ENCODE measurements at places on chromosomes 13 and 19.
A peak's percentile ranks its signal among the peaks of the same experiment; 100 is the strongest.

DNA sequence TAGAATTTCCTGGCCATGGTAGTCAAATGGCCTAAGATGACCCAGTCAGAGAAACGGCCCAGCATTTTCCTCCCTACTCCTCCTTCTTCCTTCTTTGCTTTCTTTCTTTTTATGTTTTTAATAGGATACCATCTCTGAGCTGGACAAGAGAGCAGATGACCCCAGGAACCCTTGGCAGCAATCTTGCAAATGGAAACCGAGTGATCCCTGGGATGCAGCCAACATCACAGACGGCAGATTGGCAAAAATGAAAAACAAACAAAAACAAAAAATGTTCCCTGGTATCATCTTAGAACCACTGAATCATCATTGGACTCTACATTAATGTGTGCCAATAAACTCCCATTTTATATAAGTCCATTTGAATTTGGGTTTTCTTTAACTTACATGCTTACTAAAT, 424.4 kb downstream of the FGF14 start:
- no peak for DNase-seq

DNA sequence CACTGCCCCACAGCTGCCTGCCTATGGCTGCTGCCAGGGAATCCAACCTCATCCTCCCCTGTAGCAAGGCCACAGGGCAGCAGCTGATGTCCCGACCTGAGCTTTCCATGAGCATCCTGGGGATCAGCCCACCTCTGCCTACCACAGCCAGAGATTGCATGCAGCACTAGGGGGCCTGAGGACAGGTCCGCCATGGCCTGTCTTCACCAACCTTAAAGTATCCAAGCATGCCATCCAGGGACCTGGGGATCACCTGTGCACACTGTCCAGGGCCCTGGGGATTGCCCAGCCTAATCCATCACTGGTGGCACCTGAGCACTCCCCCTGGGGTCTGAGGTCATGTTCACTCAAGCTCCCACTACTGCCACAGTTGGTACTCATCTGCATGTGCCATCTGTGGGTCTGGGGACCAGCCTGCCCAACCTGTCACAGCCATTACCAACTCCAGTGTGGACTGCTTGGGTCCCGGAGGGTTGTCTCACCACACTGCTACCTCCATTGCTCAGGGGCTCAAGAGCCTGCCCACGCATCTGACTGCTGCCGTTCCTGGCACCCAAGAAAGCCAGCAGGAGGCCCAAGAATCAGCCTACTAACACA, 53.0 kb downstream of the KCTD15 start:
- no peak for DNase-seq

- peak; percentile 25 for DNase-seq
These were observed 724.9 kb upstream of the MIR17HG start for GRCh38 chr13:90622541-90622940.

DNA sequence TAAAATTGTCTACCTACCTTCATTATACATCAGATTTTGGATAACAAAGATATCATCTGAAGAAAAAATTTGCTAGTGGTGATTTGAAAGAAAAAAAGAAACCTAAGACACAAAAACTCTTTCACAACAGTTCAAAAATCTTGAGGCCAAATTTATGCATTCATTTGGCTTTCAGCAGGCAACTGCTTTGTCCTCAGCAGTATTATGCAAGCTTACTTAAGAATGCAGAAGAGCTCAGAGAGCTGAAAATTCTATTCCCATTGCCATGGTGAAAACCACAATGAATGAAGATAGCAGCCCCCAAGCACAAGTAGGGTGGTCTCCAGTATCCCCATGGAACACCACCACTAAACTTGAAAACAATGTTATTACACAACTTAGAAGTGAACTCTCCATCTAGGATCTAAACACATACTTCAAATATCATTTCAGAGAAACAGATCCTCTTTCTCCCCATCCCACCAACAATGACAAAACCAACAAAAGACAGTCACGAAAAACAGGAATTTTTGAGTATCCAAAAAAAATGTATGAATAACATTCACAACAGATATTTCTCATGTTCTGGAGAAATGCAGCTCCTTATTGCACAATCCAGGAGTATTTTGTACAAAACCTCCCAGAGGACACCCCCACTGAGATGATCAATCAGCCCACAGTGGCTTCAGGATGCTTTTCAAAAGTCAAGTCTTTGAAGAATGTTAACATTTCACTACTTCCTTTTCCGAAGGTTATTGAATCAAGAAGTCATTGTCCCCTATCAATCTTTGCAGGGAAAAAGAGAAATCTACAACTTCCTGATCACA, 192.7 kb downstream of the LHFPL6 start:
- DNase-seq: peak; percentile 33

GRCh38 chr19:45901432-45901911, 941 bp downstream of the MYPOP start:
- DNase-seq: no peak

DNA sequence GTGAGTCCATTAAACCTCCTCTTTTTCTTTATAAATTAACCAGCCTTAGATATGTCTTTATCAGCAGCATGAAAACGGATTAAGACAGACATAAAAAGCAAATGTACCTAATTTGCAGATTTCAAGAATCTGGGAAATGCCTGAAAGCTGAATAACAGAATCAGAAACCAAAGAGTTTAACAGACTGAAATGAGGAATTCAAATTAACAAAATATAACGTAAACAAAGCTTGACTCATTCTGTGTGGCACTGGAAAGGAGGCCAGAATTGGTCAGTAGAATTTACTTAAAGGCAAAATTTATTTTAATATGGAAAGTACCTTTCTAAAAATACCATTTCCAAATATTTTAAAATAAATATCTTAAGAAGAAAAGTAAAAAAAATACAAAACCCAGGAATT, 540.6 kb upstream of the HTR2A start:
- DNase-seq: peak; percentile 67

DNA sequence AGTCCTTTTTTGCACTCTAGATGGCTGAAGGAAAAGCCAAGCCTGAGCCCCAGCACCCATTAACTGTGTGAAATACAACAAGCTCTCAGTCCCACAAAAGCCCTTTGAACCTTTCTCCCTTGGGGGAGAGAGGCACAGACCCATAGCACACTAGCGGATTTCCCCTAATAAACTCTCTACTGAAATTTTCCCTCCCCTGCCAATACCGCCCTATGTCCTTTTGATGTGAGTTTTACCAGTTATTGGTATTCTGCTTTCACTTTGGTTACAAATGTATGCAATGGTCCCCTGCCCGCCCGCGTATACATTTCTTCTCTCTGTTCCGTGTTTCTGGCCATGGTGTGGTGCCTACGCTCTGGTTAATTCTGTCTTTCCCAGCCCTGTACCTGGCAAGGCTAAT, 54.0 kb upstream of the MYO16 start:
- DNase-seq: no peak

GRCh38 chr19:55640577-55641425, at the start of gene ZNF580:
Gene ZNF580 (plus strand): TSS chr19:55641002. CDS start chr19:55642509, 1,507 bp downstream.
- DNase-seq: no peak

DNA sequence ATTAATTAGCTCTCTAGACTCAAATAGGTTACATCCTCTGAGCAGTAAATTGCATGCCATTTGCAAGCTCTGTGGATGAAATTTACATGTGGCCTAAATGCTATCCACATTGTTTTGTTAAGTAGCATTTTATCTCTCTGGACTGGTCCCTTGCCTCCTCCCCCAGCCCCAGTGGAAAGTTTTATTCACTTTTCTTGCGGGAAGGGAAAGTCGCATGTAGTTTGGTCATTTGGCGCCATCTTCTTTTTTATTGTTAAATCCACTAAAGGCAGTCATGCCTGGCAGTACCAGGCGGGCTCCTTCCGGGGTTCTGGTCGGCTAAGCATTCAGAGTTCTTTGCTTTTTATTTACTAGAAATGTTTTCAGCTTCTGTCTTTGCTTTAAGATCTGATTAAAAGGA, 188.7 kb downstream of the TM9SF2 start:
- DNase-seq: no peak

GRCh38 chr13:93183302-93183701, 43.3 kb upstream of the GPC6 start:
- DNase-seq: no peak

- no peak for DNase-seq
These were observed 24.1 kb downstream of the IGFL3 start for GRCh38 chr19:46100344-46100743.

DNA sequence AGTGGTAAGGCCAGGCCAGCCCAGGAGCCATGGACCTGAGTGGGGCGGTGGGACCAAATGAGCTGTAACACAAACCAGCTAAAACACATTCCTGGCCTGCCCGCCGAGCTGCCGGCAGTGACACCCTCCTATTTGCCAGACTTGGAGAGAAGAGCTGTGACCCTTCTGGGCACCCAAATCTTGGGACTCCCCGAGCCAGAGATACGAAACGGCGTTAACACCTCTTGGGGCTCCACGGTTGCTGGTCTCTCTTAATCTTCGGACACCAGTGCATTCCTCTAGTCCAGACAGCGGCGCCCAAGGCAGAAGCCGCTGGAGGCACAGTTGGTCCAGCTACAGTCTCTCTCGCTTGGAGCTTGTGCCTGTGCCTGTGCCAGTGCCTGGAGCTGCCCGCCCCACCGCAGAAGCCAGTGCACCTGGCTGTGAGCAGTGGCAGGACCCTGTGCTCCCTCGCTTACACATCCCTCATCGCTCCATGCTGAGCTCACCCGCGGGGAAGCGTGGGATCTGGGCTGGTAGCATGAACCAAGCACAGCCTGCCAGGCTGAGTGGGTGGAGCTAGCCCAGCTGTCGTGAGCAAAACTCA, 147.2 kb upstream of the KLHL1 start:
- no peak for DNase-seq

- DNase-seq: no peak
These were observed 736 bp downstream of the GPI start for GRCh38 chr19:34365463-34366401.

- DNase-seq: no peak
These were observed 318.4 kb upstream of the OBI1 start for GRCh38 chr13:78977311-78977710.

- no peak for DNase-seq
These were observed 1.4 kb upstream of the CACNG7 start for GRCh38 chr19:53907690-53908089.

DNA sequence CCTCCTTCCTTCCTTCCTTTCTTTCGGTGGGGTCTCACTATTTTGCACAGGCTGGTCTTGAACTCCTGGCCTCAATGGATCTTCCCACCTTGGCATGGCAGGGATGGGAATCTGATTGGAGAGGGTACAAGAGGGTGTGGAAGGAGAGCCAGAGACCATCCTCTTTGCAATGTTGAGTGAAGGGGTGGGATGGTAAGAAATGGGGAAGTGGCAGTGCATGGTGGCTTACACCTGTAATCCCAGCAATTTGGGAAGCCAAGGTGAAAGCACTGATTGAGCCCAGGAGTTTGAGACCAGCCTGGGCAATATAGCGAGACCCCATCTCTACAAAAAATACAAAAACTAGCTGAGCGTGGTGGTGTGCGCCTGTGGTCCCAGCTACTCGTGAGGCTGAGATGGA, 5.5 kb downstream of the BLOC1S3 start:
- DNase-seq: no peak

DNA sequence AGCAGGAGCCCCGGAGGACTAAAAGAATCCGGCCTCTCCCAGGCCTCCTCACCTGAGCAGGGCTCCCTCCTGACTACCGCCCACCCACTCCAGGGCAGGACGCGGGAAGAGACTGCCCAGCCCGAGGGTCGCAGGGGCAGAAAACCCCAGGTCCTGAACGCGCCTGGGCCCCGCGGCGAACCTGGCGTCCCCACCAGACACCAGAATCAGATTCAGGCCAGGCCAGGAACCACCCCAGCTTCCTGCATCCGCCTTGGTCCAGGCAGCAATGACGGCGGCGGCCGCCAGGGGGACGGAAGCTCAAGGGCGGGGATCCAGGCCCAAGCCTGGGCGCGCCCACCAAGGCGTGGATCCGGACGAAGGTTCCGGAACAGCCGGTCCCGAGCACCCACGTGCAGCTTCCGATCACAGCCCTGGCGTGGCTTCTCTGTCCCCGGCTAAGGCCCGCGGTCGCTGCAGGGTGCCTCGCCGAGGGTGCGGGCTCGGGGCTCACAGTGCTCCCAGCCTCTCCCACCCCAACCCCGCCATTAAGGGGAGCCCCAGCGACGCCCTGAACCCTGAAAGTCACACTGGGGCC, 3.6 kb downstream of the LGALS7 start:
- DNase-seq: no peak

- no peak for DNase-seq
These were observed 18.7 kb upstream of the CRYL1 start for GRCh38 chr13:20544201-20544923.

DNA sequence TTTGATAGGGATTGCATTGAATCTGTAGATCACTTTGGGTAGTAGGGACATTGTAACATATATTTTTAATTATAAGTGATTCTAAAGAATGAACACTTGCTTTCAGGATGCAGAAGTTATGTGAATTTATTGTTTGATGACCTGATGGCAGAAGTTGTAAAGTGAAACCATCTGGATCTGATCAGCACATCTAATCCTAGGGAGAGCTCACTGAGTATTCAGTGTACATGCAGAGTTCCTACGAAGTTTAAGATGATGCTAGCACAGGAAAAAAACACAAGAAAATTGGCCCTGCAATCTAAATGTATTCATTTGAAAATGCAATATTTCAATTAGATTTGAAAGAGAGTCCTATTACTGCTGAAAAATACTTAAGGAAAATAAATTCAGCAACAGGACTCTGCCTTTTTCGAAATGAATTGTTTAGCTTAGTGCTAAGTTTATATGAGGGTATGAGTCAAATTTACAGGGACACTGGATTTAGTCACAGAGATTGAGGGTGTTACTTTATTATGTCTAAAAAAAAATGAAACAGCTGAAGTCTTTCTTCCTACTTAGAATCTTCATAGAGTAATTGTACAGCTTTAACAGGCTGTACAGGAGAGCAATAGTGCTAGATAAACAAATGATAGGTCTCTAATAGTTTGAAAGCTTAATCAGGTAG, 385.7 kb downstream of the DCT start:
- DNase-seq: no peak

- no peak for DNase-seq
These were observed 19.2 kb downstream of the ADGRE1 start for GRCh38 chr19:6906559-6907060.

- DNase-seq: no peak
These were observed 84.8 kb downstream of the SIPA1L3 start for GRCh38 chr19:37991841-37992248.

DNA sequence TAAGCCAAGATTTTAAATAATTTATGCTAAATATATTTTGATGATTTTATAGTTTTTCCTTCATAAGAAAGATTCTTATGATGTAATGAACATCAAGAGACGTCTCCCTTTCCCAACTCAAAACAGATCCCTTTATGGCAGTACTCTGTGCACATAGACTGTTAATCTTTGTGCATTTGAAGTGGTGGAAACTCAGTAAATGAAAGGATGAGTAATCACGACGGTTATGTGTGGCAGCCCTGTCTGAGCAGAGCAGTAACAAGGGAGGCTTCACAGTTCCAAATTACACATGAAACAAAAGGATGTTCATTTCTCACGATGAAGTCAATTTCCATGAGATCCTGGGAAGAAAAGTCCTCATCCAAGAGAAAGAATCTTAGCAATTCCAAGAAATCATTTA, 498.1 kb downstream of the KLF5 start:
- DNase-seq: no peak

DNA sequence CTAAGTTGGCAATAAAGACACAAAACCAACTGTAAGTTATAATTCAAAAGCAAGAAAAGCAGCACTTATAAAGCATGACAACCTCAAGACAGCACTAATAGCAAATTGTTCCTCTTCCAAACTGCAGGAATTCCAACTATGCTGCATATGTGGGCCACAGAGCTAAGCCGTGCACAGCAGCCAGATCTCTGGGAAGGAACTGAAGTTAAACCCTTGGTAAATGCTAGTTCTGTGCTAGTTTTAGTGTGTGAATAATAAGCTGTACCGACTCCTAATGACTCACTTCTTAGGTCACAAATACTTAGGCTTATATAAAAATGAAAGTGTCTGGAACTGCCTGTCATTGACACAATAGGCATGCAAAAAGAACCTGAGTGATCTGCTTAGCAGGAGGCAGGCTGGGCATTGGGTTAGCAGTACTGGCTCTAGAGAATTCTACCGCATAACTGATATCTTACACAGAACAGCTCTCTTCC, 21.2 kb upstream of the GTF3A start:
- peak; percentile 84 for DNase-seq

Data from BJ (cell line).